ENCODE measurements at places on chromosomes 5 and 9. TPM values are rescaled to one million over a fixed set of nuclear protein-coding genes. Genes with fewer than 3 reads are reported as not detected.

The WDR38 gene
- total RNA-seq: not detected

The CLINT1 gene
- 183 TPM for total RNA-seq

The ZDHHC11B gene
- 1.4 TPM for total RNA-seq

The SPATA31D4 gene
- total RNA-seq: not detected

The ROR2 gene
- total RNA-seq: 1.7 TPM

The PIP5K1B gene
- 59.2 TPM for total RNA-seq

The MEIKIN gene
- not detected for total RNA-seq

The DNAH5 gene
- total RNA-seq: 0.11 TPM

The WDR55 gene
- 28.7 TPM for total RNA-seq

The FYB1 gene
- 8.6 TPM for total RNA-seq

The EQTN gene
- total RNA-seq: 1.0 TPM

The GKAP1 gene
- total RNA-seq: 3.7 TPM

The GALNT12 gene
- 69.6 TPM for total RNA-seq

The FST gene
- total RNA-seq: 0.91 TPM

The CARTPT gene
- 0.67 TPM for total RNA-seq

The INSL4 gene
- not detected for total RNA-seq

The SH3GL2 gene
- 1.1 TPM for total RNA-seq

The RABL6 gene
- total RNA-seq: 163 TPM

The RNF180 gene
- 1.2 TPM for total RNA-seq

The PCDHGA8 gene
- total RNA-seq: 0.48 TPM

The PCDHAC2 gene
- total RNA-seq: 0.32 TPM

The IFNK gene
- not detected for total RNA-seq

The BTNL8 gene
- total RNA-seq: 88.1 TPM

The MARVELD2 gene
- 51.2 TPM for total RNA-seq

The CDH10 gene
- total RNA-seq: 0.07 TPM

The IGFBPL1 gene
- total RNA-seq: 1.3 TPM

The CBY3 gene
- not detected for total RNA-seq

The S100Z gene
- total RNA-seq: not detected

The PIP5KL1 gene
- total RNA-seq: 0.89 TPM

The RUSC2 gene
- total RNA-seq: 8.6 TPM

The WDR31 gene
- total RNA-seq: 3.5 TPM

The SEMA4D gene
- 19.0 TPM for total RNA-seq

The GRAMD2B gene
- total RNA-seq: 60.4 TPM

The PCDHAC1 gene
- 0.10 TPM for total RNA-seq

The PCDHGA2 gene
- 0.50 TPM for total RNA-seq

The TEK gene
- total RNA-seq: 1.6 TPM

The IL6ST gene
- 69.9 TPM for total RNA-seq

The CCL21 gene
- 27.3 TPM for total RNA-seq

The ITGA2 gene
- 19.7 TPM for total RNA-seq

The ZFR gene
- total RNA-seq: 45.0 TPM

The FAM169A gene
- total RNA-seq: 5.0 TPM

Data from colonic mucosa (tissue), 4 donors.